ENCODE measurements at places on chromosomes 12 and 14. TPM values are rescaled to one million over a fixed set of nuclear protein-coding genes. Genes with fewer than 3 reads are reported as not detected.

Gene IAPP
- not detected for total RNA-seq

GRCh38 chr12:25102402-25102801 is 92.6 kb downstream of the DNAI7 start:
- no peak for DNase-seq

- DNase-seq: peak; percentile 72
Measured at GRCh38 chr12:80648881-80649280, 58.6 kb upstream of the MYF6 start.

- no peak for DNase-seq
Measured at GRCh38 chr12:14769466-14769968, 33.8 kb downstream of the WBP11 start.

DNA sequence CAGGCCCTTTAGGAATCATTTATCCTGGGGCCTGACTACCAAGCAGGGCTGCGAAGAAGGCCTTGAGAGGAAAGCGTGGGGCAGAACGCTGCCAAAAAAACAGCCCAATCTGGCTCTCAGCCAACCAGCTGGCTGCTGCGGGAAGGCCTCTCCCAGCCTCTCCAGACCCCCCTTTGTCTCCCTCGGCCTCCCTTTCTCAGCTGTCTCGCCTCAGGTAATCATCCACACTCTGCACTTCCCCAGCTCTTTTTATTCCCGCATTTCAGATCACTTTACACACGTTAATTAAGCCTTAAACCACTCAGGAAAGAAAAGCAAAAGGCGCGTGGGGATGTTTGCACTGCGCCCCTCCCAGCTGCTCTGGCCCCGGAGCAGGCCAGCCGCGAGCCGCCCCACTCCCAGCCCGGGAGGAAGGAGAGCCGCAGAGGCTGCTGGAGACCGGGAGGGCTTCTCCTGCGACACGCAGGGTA is 208.2 kb upstream of the FOXN3 start:
- no peak for DNase-seq

DNA sequence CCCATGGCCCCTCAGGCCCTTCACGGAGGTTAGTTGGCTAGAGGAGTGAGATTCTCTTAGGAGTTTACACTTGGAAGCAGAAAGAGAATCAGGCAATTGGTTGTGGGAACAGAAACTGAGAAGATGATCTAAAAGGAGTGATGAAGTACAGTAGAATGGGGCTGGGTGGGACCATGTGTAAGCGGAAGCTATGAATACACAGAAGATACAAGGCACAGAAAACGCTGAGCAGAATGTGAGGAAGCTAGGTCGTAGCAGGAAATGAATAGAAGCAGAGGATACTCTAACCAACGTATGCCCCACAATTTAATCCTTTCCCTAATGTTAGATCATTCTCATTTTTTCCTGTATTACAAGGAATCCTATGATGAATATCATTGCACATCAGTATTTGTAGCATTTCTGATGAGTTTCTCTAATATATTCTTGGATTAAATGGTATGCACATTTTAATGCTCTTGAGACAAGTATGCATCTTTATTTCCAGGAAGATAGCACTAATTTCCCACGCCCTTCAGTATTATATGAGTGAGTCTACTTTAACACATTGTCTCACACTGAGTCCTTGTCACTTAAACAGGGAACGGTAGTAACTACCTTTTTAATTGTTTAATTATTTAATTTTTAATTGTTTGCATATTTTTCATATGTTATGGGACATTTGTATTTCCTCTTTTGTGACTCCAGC is 273.2 kb downstream of the APAF1 start:
- DNase-seq: no peak

Gene SDSL
- total RNA-seq: 4.7 TPM

DNA sequence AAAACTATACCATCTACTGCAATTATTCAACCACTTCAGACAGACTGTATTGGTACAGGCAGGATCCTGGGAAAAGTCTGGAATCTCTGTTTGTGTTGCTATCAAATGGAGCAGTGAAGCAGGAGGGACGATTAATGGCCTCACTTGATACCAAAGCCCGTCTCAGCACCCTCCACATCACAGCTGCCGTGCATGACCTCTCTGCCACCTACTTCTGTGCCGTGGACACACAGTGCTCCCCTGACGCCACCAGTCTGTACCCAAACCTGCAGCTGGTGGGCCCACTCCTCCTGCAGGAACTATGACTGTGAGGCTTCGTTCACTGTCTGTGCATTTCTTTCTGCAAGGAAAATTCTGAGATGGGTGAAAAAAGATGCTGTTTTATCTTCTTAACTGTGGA is 284.7 kb downstream of the DAD1 start:
- DNase-seq: no peak

Gene ASCL1
- not detected for total RNA-seq

DNA sequence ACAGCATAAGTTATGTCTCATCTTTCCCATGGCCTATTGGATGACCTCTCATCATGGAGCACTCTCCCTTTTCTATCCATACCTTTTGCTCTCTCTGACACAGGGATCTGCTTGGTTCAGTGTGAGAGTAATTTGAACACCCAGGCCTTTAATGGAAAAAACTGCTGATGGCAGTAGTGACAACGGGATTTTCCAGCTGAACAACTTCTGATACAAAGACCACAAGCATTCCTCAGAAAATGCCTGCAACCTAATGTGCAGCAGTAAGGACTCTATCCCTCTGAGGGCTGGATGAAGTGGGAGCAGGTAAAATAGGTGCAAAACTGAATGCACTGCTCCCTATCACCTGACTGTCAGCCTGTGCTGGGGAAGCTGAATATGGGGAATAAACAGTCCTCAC is 51.0 kb downstream of the KANSL2 start:
- no peak for DNase-seq

Gene KCNC2
- not detected for total RNA-seq

Gene ASPG
- 6.9 TPM for total RNA-seq

DNA sequence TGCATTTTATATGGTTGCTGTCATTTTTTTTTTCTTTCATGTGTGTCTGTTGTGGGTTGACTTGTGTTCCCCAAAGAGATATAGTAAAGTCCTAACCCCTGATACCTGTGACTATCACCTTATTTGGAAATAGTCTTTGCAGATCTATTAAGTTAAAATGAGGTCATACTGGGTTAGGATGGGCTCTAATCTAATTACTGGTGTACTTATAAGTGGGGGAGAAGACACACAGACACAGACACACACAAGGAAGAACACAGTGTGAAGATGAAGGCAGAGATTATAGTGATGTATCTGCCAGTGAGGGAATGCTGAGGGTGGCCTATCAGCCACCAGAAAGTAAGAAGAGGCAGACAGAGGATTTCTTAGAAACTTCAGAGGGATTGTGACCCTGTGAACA is 318.4 kb upstream of the ATP2B1 start:
- DNase-seq: no peak

Gene LGR5
- total RNA-seq: not detected

- no peak for DNase-seq
Measured at GRCh38 chr12:40444174-40444573, 219.4 kb downstream of the LRRK2 start.

- DNase-seq: no peak
Measured at GRCh38 chr12:56591961-56592360, 38.2 kb downstream of the BAZ2A start.

GRCh38 chr12:12723681-12724420 is 6.7 kb downstream of the CDKN1B start:
- DNase-seq: peak; percentile 7

DNA sequence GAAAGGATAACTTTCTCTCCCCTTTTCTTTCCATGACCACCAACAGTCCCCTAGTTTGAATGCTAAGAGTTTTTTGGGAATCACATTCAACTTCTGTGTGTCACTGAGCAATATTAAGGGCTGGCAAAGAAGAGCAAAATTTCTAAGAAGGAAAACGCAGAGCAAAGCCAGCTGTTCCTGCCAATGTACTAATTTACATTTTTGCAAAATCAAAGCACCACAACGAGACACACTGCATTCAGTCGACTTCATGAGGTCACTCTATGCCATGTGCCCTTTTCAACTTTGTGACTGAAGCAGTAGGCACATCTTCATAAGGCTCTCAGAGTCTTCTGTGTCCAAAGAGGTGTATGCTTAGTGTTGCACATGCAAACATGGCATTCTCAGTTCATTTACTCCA is 66.4 kb downstream of the PTPRR start:
- no peak for DNase-seq

DNA sequence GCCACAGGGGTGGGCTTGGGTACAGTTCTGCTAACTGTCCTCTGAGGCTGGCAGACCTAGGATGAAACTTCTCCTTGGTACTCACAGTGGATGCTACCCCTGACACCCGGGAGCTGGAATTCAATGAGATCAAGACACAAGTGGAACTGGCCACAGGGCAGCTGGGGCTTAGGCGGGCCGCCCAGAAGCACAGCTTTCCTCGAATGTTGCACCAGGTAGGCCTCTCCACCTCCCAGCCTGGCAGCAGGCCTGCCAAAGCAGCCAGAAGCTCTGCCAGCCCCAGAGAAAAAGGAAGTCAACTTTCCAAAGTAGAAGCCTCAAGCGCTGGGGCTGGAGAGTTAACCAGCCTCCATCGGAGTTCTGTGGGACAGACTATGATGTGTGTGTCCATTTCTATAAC is 2.4 kb upstream of the NRL start:
- DNase-seq: no peak

- no peak for DNase-seq
Measured at GRCh38 chr14:20412411-20412810, 890 bp downstream of the TEP1 start.

DNA sequence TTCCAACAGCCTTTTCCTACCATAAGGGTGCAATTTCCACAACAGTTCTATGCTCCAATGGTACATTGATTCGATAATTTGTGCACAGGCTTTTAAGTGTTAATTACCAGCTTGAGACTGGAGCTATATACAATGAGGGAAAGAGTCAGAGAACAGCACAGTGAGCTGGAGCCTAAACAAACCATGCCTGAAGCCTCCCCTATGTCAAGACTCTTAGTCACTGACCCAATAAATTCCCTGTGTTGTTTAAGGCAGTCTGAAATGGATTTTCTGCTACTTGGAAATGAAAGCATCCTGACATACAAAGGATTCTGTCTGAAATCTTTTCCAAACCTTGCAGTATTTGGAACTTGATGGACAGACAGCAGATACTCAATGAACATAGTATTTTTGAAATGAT is 149.0 kb downstream of the EFCAB11 start:
- peak; percentile 36 for DNase-seq

GRCh38 chr12:87254381-87255030 is 774.7 kb downstream of the C12orf50 start:
- DNase-seq: no peak

- peak; percentile 2 for DNase-seq
Measured at GRCh38 chr12:81639196-81639595, 120.0 kb downstream of the PPFIA2 start.

DNA sequence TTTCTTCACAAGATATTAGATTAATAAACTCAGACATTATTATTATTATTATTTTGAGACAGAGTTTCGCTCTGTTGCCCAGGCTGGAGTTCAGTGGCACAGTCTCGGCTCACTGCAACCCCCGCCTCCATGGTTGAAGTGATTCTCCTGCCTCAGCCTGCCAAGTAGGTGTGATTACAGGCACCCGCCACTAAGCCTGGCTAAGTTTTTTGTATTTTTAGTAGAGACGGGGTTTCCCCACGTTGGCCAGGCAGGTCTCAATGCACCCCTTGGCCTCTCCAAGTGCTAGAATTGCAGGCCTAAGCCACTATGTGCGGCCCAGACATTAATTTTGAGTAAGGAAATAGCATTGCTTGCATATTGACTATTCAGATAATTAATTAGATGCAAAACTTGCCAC is 554.9 kb upstream of the LRFN5 start:
- DNase-seq: no peak

DNA sequence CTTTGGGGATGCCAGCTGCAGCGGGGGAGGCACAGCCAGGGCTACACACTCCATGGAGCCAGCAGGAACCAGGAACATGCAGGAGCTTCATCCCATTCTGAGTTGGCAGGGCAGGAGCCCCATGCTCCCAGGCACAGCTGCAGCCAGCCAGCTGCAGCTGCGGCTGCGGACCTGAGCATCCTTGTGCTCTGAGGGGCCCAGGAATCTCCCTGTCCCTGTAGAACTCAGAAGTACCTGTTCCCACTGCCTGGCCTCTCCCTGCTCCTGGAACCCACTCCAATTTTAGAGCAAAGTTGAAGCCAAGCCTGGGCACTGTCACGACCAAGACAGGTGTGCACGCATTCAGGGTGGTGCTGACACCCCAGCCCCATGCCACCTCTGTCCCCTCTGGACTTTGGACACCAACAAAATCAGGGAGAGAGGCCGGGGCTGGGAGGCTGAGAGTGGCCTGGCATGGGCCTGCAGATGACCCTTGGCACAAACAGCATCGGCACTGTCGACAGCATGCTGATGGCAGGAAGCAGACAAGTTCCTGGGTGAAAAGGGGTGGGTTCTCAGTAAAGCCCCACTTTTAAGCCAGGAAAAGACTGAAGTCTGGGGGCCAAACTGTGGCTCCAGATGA is 257.3 kb upstream of the LRFN5 start:
- DNase-seq: no peak

DNA sequence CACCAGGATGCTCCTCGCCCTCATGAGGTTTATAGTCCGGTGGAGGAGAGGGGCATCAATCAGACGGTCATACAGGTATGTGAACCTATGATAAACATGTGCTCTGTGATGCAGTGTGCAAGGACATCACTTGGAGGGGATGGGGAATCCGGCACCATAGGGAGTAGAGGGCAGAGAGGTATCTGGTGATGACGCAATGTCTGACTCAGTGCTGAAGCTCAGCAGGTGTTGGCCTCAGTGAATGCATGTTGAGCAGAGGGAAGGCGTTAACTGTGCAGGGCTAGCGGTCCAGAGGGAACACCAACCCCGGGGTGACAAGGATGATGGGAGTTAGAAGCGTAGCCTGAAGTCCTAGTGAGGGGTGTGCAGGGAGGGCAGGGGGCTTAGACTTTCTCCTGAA is 200.9 kb downstream of the TMEM132C start:
- no peak for DNase-seq

DNA sequence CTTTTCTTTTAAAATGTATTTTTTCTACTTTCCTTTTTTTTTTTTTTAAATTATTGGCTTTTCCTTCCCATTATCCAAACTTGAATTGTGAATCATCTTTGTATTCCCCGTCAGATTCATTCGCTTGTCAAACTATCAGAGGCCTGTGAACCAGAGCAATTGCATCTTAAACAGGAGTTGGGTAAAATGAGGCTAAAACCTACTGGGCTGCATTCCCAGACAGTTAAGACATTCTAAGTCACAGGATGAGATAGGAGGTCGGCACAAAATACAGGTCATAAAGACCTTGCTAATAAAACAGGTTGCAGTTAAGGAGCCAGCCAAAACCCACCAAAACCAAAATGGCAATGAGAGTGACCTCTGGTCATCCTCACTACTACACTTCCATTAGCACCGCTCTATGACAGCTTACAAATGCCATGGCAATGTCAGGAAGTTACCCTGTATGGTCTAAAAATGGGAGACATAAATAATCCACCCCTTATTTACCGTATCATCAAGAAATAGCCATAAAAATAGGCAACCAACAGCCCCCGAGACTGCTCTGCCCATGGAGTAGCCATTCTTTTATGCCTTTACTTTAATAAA is 19.9 kb downstream of the FUT8 start:
- peak; percentile 50 for DNase-seq

Gene ENDOU
- total RNA-seq: not detected
